ENCODE measurements at places on chromosomes 7 and 10. TPM values are rescaled to one million over a fixed set of nuclear protein-coding genes. Genes with fewer than 3 reads are reported as not detected.

Gene CALCR
- 0.38 TPM for total RNA-seq

Gene SPDYE16
- 1.2 TPM for total RNA-seq

Gene MACC1
- total RNA-seq, result 4.3 TPM

Gene AKR1B15
- total RNA-seq, result not detected

Gene ATRNL1
- total RNA-seq, result 190 TPM

Gene SPDYE5
- 0.22 TPM for total RNA-seq

Gene AKR1C4
- not detected for total RNA-seq

Gene SPDYE1
- total RNA-seq, result not detected

Gene LDB3
- total RNA-seq, result 24.9 TPM

Gene DNAJC30
- 4.2 TPM for total RNA-seq

Gene CRHR2
- total RNA-seq, result 0.60 TPM

Gene TMEM176A
- 15.6 TPM for total RNA-seq

Gene FXYD4
- not detected for total RNA-seq

Gene MSANTD7
- 28.4 TPM for total RNA-seq

Gene SUN3
- total RNA-seq, result not detected

Gene CCDC172
- total RNA-seq, result not detected

Gene DGKB
- 22.7 TPM for total RNA-seq

Gene SEMA3C
- 288 TPM for total RNA-seq

Gene PRLHR
- not detected for total RNA-seq

Gene LEP
- not detected for total RNA-seq

Gene LBX1
- not detected for total RNA-seq

Gene JAZF1
- total RNA-seq, result 29.4 TPM

Gene PRF1
- total RNA-seq, result 0.71 TPM

Gene CYP26C1
- 0.38 TPM for total RNA-seq

Gene ODAD2
- 3.2 TPM for total RNA-seq

Gene CROT
- 40.0 TPM for total RNA-seq

Gene NEURL1
- 16.8 TPM for total RNA-seq

Gene SUGCT
- 8.1 TPM for total RNA-seq

Gene FAM25C
- total RNA-seq, result not detected
